ENCODE measurements at places on chromosomes 7 and 10.

GRCh38 chr10:127195571-127196281 lies 665 bp downstream of the INSYN2A start:
- DNase-seq: no peak

- no peak for DNase-seq
These were observed 321.6 kb upstream of the RNF32 start for GRCh38 chr7:156318926-156319325.

GRCh38 chr10:130340816-130341215 lies 204.6 kb downstream of the GLRX3 start:
- DNase-seq: no peak

DNA sequence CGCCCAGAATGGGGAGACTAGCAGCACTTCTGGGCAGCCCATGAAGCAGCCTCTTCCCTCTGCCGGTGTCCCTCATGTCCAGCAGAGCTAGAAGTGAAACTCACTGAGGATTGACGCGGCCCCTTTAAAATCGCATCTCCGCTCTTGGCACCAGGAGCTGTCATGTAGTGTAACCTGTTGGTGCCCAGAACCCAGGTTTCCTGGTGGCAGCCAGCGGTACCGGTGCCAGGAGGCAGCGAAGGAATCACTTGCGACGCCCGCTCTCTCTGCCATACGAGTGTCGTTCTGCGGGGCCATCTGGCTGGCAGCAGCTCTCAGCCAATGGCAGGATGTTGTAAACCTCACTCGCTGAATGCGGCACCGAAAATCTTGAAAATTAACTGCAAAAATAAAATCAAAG lies 82.7 kb downstream of the CUX1 start:
- peak; percentile 43 for DNase-seq

DNA sequence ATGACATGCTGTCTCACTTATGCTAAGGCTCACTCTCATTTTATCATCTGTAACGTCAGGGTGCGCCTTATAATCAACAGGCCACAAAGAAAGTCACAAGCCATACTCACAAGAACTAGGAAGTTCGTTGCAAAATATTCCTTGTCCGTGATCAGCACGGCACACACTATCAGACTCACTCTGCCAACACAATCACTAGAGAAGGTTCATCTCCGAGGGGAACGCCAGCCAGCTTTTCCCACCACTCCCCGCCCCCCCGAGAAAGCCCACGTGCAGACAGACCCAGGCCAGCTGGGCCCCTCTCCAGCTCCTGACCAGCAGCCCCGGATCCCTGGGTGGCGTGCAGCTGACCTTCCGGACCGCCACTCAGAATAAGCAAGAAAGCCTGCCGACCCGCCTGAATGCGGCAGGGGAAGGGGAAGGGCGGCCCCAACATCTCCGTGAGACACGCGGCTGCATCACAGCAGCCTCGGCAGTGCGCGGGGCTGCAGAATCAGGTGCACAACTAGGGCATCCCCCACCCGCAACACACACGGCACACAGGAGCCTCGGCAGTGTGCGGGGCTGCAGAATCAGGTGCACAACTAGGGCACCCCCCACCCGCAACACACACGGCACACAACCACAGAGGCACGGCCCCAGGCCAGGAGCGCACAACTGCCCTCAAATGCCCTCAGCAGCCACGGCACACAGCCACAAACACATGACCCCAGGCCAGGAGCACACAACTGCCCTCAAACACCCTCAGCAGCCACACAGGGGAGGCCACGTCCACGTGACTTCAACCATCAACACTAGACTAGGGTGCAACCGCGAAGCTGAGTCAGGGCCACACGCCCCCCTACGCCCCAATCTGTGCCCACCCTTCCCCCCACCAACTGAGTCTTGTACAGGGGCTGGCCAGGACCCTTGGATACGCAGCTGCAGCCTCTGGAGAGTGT lies 2.5 kb upstream of the GPR146 start:
- DNase-seq: no peak

- no peak for DNase-seq
These were observed 129.6 kb upstream of the MKLN1 start for GRCh38 chr7:131197920-131198615.

DNA sequence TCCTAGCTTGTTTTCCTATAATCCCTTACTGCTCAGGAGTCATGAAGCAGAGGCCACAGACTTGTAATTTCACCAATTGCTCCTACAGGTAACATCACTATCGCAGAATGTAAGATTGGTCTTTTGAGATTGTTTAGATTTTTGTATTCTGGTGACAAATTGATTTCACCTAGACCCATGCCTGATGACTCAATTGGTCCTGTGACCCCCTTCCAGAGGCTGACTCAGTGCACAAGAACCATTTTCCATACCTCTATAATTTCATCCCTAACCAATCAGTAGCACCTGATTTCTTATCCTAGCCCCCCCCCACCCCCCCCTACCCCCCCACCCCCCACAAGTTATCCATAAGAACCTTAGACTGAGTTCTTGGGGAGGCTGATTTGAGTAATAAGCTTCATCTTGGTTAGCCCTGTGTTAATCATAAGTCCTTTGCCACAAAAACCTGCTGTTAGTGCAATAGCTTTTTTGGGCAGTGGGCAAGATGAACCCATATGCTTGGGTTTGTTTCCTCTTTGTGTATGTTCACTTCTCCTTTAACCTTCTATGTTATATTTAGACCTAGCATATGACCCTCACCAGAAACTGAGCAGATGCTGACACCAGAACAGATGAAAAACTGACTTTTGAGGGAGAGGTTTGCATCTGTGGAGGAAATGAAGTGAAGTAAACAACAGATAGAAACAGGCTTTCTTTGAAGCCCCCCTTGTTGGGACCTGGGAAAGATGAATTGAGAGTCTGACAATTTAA lies 187.1 kb downstream of the KIF20B start:
- DNase-seq: no peak

All from NCI-H1694 treated with DMSO at 0.1 percent for 48 hours (cell line).